ENCODE measurements at places on chromosomes 7 and 10.

- DNase-seq = no peak
Measured at GRCh38 chr7:75951506-75951905, 36.6 kb downstream of the POR start.

DNA sequence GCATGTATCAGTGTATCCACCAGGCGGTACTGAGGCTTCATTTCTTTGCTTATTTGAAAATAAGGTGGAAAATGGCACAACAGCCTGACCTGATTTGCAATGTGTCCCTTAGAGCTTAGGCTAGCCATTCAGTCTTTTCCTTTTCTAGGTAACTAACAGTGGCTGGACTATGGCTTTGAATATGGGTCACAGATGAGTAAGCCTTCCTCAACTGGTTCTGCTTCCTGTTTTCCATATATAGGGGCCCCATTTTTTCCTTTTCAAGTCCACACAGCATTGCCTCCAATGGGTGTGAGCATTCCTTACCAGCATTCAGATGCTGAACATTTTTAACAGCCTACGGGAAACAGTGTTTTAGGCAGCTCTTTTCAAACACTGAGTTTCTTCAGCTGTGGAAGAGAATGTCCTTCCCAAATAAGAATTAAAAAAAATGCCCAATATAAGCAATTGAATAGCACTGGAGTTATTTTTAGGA, 3.9 kb upstream of the ITGB1 start:
- no peak for DNase-seq

DNA sequence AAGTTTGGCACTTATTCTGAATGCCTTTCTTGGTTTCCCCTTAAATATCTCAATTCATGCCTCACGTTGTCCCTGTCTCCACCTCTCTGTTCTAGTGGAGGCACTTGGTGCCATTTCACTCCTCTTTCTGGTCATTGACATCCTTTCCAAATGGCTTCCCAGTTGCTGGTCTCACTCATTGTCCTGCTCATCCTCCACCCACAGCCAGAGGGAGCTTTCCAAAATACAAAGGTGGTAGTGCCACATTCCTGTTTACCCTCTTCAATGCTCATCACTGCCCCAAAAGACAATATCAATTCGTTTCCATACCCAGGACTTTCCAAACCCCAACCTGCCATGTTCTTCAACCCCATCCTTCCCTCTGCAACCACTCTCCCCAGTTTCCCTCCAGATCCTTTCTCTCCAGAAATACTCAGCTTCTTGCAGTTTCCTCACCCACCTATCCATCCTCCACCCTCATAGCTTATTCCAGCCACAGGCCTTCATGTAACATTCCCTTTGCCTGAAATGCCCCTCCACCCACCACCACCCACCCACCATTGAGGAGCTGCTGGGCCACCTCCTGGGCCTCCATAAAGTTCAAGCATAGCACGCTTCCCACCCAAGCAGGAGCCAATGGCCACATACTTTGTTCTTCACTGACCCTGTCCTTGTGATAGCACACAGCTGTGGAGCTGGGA, 63.1 kb upstream of the ADRB1 start:
- no peak for DNase-seq

GRCh38 chr7:41567731-41568114, 135.2 kb downstream of the INHBA start:
- DNase-seq = no peak

GRCh38 chr10:131198401-131198800, 113.1 kb downstream of the TCERG1L start:
- DNase-seq = no peak

DNA sequence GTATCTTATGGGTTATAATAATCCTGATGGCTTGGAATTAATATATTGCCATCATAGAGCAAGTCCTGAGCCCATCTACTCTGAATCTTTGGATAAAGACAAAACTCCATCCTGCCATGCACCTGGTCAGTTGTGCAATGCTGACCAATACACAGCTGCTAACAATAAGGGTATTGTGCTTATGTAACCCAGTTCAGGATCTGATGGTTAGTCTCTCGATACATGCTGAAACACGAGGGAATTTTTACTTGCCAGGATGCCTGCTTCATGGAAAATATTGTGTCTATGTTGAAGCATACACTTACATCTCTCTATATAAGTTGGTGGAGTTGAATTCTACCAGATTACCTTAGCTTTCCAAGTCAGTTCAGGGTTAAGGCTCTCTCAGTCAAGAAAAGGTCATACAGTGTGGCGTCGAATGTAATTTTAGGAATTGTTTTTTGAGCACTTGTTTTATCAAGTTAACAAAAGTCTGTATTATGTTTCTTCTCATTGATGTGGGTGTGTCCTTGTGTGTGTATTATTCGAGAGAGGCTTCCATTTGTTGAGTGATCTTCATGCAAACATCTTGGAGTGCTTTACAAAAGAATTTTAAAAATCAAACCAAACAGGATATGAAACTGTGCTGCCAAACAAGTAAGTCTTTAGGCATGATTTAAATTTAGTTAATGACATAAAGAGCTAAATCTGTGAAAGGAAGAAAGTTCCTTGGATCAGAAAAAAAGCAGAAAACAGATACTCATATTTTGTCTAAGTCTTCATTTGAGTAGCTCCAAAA, 449.1 kb downstream of the SUGCT start:
- no peak for DNase-seq

- no peak for DNase-seq
Measured at GRCh38 chr10:48649349-48649944, 35.2 kb upstream of the WDFY4 start.

GRCh38 chr7:155453296-155454182, 4.4 kb upstream of the EN2 start:
- no peak for DNase-seq

GRCh38 chr10:80185578-80186299, 19.6 kb downstream of the ANXA11 start:
- no peak for DNase-seq

DNA sequence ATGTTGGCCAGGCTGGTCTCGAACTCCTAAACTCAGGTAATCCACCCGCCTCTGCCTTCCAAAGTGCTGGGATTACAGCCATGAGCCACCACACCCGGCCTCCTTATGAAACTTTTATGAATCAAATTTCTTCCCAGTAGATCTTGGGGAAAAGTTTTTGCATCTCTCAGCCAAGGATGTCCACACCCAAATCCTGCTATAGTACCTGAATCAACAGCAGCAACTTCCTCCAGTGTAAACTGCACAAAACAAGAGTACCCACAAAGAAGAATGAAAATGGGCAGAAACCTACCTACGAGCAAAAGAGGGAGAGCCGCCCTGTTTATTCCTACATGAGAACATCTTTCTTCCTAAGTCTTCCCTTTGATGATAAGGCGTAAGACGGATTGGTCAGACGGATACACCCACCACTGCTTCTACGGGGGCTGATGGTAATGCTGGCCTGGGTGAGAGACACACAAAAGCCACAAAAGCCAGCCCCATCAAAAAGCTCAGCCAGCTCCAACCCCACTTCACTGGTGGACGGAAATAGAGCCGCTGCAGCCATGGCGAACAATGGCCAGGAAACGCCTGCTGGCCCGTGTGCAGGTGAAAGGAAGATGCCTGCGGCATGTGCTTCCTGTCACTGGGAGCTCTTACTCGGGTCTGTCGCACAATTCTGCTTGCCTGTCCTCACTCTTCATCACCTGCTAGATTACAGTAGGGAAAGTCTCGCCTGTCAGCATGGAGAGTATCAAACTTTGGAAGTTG, 10.4 kb downstream of the JCAD start:
- DNase-seq = no peak

GRCh38 chr10:71740069-71740653, 20.6 kb upstream of the C10orf105 start:
- no peak for DNase-seq

DNA sequence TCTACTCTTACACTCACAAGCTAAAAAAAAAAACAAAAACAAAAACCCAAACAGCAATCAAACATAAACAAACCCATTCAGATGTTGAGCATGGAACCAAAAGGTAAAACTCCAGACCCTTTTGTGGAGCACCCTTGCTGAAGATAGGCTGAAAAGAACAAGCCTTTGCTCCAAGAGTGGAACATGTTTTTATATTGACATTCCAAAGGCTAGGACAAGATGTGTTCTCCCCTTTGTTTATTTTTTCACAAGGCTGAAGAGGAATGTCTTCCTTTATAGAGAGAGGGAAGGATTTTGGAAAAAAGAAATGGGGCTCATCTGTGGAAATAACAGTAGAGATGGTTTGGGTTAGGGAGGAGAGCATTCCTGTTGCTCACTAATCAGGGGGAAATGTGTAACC, 87.2 kb upstream of the ELMO1 start:
- DNase-seq = no peak

- DNase-seq = no peak
Measured at GRCh38 chr7:110669410-110669809, 421.5 kb upstream of the LRRN3 start.

DNA sequence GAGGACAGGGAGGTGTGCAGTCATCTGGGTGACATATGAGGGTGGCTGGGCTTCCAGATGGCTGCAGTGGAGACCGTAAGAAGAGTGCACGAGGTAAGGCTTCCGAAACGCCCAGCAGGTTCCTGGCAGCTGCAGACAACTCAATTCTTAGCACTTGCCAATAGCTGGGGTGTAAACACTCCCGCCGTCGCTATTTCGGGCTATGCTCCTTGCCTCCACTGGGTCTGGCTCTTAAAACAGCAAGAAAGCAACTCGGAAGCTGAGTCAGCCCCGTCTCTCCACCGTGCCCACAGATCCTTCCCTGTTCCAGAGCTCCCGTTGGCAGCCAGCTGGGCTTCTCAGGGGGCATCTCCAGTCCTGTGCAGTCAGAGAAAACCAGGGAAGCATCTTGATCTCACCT, 6.1 kb upstream of the PDGFA start:
- no peak for DNase-seq

GRCh38 chr7:151426441-151426903, 13.5 kb downstream of the CRYGN start:
- no peak for DNase-seq

GRCh38 chr7:157544980-157545680, 208.3 kb downstream of the DNAJB6 start:
- no peak for DNase-seq

GRCh38 chr10:29370097-29371092, 81.5 kb downstream of the LYZL1 start:
- DNase-seq = no peak

GRCh38 chr7:117863618-117864017, 9.6 kb downstream of the CTTNBP2 start:
- no peak for DNase-seq

DNA sequence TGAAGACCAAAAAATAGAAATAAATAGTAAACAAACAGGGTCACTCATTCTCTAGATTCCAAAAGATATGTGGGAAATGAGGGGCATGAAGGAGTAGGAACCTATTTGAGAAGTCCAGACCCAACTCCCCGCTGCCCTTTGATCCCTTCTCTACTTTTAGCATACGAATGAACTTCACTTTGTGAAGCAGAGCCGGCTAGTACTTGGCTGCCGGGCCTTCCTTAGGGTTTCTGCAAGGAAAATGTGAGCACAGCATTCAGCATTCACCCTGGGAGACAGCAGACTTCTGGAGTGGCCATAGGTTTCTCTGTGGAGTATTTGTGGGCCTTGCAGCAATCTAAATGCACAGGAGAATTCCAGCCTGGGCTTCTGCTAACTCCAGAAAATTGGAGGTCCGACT, 76.3 kb upstream of the PRKAR2B start:
- no peak for DNase-seq

DNA sequence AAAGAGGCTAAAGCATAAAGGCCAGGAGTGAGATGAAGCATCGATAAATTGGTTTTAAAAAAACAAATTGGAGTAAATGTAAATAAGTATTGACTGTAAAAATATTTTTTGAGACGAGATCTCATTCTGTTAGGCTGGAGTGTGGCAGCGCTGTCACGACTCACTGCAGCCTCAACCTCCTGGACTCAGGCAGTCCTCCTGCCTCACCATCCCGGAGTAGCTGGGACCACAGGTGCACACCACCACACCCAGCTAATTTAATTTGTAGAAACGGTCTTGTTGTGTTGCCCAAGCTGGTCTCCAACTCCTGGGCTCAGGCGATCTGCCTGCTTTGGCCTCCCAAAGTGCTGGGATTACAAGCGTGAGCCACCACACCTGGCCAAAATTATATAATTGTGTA, 17.8 kb downstream of the HNRNPA2B1 start:
- no peak for DNase-seq
